Cardiac fibroblast (primary cell): ENCODE measurements at places on chromosomes 2 and 18.
A peak's percentile ranks its signal among the peaks of the same experiment; 100 is the strongest.

GRCh38 chr2:198930170-198930569, 527.6 kb downstream of the SATB2 start:
- DNase-seq: no peak

DNA sequence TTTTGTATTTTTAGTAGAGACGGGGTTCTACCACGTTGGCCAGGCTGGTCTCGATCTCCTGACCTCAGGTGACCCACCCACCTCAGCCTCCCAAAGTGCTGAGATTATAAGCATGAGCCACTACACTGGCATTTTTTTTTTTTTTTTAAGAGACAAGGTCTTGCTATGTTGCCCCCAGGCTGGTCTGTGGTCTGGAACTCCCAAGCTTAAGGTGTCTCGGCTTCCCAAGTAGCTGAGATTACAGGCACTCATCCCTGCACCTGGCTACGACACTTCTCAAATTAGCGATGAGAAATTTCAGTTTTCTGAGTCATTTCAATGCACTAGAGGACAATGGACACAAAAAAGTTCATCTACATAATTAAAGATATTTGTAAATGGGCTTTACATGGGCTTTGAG, 36.6 kb upstream of the TCF7L1 start:
- DNase-seq: no peak

DNA sequence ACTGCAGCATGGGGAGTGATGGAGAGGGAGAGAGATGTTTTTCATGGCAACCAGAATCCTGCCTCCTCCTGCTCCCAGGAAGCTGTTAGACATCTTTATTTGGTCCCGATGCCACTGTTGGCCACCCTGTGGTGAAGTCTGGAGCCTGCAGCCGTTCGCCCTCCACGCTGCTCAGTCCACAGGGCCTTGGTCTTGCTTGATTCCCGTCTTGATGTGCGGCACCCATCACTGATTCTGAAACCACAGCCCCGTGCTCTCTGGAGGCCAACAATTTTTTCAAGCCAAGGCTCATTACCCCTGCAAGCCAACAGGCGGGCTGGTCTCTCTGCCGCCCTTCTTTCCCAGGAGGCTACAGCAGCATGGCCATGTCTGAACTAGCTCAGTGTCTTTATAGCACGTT, 24.5 kb downstream of the SIGLEC15 start:
- no peak for DNase-seq

DNA sequence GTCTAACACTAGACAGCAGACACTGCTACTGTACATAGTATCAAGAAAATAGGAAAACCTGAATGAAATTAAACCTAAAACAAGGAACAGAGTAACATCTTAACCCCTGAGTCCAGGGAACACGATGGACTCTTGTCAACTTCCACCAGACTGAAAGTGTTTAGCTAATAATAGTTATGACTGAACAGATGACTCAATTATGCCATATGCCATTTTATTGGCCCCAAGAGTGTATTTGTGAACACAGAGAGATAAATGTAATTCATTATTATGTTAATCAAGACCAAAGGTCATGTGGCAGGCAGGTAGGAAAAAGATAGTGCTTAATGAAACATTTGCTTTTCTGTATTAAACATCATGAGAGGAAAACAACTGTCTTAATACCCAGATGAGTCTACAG, 58.0 kb downstream of the NYAP2 start:
- no peak for DNase-seq

- DNase-seq: peak; percentile 57
These were observed 115.2 kb downstream of the FAM210A start for GRCh38 chr18:13611142-13611600.

GRCh38 chr2:47009253-47009767, 93.7 kb upstream of the MCFD2 start:
- DNase-seq: no peak

GRCh38 chr2:101704046-101704466, 6.5 kb downstream of the MAP4K4 start:
- peak; percentile 80 for DNase-seq

- peak; percentile 92 for DNase-seq
These were observed 106.8 kb upstream of the SERPINE2 start for GRCh38 chr2:224145751-224146355.

GRCh38 chr2:112216167-112216566, 38.7 kb downstream of the ZC3H8 start:
- peak; percentile 49 for DNase-seq
